ENCODE measurements at places on chromosomes 5 and 9. TPM values are rescaled to one million over a fixed set of nuclear protein-coding genes. Genes with fewer than 3 reads are reported as not detected.

The RNF44 gene
- total RNA-seq, result 50.2 TPM

The RGP1 gene
- total RNA-seq, result 23.3 TPM

The C5orf52 gene
- total RNA-seq, result not detected

GRCh38 chr5:103006921-103007320, 113.0 kb downstream of the GIN1 start:
- DNase-seq, result no peak

- no peak for DNase-seq
Measured at GRCh38 chr5:135599421-135600151, 20.8 kb upstream of the CXCL14 start.

DNA sequence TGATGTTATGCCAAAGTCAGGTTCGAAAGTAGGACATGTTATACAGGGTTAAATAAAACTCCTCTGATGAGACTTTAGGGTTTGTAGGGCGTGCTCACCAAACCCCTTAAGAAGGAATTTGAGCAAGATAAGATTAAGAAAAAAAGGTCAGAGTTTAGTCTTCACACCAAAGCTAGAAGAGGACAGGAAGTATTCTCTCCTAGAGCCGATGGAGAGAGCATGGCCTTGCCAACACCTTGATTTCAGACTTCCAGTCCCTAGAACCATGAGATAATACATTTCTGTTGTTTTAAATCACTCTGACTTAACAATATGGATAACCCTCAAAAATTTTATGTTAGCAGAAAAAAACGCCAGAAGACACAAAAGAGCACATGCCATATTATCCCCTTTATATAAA, 16.3 kb upstream of the PLCXD3 start:
- DNase-seq, result no peak

Measured in endothelial cell of umbilical vein (primary cell).